LoVo (cell line): ENCODE measurements at places on chromosomes 2 and 18.

DNA sequence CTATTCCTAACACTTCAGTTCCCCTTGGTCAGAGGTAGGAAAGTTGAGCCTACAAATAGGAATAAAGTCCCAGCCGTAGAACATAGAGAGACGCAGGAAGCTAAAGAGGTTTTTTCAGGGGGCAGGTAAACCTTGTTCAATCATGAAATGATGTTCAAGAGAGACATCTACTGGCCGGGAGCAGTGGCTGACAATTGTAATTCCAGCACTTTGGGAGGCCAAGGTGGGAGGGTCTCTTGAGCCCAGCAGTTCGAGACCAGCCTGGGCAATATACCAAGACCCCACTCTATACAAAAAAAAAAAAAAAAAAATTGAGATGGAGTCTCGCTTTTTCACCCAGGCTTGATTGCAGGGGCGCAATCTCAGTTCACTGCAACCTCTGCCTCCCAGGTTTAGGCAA, 66.7 kb upstream of the DNAJC10 start:
- DNase-seq: no peak

- no peak for DNase-seq
Measured at GRCh38 chr2:96185516-96185915, 23.1 kb downstream of the STARD7 start.

GRCh38 chr2:19747310-19748072, 154.3 kb downstream of the TTC32 start:
- DNase-seq: no peak

DNA sequence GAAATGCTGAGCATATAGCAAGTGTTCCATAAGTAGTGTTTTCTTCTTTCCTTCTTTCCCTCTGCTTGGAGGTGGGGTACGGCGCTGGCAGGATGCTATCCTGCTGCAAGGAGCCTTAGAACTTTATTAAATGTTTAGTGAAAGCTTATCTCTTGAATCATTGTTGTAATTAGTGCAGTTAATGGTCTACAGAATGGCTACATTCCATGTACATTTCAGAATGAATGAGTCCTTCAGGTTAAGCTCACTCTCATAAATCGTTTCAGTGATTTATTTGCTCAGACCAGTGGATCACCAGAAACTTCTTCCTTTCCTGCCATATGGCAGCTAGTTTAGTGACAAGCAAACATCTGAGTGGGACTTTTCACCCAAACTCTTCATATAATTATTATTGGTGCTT, 3.3 kb upstream of the YWHAQ start:
- DNase-seq: no peak

DNA sequence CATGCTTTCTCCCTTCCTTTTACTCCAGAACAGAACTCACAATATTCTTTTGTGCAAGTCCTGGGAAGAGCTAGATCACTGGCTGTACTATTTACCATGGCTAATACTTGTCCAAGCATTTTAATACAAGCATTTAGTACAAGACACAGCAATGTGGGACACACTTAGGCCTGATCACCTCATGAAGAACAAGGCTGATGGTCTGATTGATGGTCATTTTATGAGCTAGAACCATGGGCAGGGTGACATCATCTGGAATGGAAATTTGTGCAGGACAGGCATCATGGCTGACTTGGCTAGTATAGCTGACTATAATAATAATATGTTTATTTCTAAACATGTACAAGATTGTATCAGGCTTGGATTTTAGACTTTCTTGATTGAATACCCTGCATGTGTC, 374.2 kb upstream of the HNMT start:
- no peak for DNase-seq
